ENCODE measurements at places on chromosomes 6 and 20.

GRCh38 chr20:36370991-36371790, 65.1 kb downstream of the DLGAP4 start:
- DNase-seq = no peak

DNA sequence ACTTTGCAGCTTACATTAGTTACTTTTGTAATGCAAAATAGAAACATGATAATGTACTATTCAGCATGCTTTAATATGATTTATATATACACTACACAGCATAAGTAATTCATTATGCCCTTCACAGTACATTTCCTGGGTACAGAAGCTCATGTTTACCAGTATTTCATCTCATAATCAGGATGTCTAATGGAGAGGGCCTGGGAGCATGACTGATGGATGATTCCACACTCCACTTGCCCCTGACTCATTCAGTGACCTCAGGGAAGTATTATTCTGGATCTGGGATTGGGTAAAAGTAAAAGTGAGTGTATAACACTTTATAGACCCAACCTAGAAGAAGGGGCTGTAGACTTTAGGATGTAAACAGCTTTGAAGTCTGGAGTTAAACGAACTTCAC, 31.4 kb upstream of the BACH2 start:
- no peak for DNase-seq

DNA sequence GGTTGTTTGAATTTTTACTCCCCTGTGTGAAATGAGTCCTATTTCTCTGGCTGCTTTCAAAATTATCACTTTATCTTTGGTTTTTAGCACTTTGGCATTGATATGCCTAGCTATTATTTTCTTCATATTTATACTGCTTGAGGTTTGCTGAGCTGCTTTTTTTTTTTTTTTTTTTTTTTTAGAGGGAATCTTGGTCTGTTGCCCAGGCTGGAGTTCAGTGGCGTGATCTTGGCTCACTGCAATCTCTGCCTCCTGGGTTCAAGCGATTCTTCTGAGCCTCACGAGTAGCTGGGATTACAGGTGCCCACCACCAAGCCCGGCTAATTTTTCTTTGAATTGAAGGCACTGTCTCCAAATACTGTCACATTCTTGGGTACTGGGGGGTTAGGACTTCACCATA, 40.6 kb downstream of the STXBP5 start:
- no peak for DNase-seq

DNA sequence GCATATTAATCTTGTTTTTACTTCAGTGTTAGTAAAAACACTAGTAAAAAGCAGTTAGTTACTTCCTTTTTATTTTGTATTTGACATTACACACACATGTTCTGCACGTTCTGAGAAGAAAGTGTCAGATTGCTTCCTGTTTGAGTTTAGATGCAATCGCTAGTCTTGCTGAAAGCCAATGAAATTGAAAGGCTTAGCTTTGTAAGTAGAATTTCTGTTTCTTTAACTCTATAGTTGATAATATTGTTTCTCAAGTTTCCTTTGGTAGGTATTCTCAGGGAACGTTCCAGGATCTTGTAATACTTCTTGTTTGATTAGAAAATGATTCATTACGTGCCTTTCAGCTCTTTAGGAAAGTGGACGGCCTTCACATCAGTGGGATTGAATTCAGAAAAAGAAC, 55.0 kb downstream of the CDKAL1 start:
- DNase-seq = no peak

- DNase-seq = no peak
Observed at GRCh38 chr20:16714751-16715150, 15.1 kb upstream of the SNRPB2 start.

DNA sequence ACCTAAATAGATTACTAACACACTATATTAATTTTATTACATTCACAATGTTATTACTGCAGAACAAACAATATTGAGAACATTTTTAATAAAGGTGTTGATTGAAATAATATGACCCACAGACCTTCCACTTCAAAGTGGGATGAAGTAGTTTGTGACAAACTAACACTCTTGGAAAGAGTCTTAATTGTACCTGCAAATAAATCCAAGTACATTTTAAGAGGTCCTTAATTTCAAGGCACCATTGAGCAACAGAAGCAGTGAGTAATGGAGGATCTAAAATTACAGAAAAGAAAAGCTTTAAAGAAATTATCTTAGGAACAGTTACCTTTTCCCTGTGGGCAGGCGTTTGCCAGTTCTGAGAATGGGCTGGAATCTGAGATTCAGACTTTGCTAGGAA, 140.2 kb downstream of the MMUT start:
- no peak for DNase-seq

Measured in T1000 (cell line).